ENCODE measurements at places on chromosomes 3 and 15.

GRCh38 chr3:36734742-36735141, 29.6 kb downstream of the DCLK3 start:
- no peak for DNase-seq

DNA sequence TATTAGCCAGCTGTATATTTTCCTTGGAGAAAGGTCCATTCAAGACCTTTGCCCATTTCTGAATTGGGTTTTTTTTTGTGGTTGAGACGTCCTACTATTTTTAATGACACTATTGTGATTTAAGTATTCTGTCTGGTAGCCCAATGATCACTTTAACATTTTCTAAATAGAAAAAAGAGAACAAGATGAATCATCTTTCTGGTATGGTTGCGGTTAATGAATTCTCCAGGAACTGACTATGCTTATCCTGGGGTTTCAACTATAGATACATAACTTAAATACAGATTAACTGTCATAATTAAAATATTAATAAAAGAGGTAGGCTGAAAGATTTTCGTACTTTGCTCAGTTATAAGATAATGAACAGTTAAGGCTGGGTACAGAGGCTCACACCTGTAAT, 51.9 kb downstream of the PBRM1 start:
- no peak for DNase-seq

DNA sequence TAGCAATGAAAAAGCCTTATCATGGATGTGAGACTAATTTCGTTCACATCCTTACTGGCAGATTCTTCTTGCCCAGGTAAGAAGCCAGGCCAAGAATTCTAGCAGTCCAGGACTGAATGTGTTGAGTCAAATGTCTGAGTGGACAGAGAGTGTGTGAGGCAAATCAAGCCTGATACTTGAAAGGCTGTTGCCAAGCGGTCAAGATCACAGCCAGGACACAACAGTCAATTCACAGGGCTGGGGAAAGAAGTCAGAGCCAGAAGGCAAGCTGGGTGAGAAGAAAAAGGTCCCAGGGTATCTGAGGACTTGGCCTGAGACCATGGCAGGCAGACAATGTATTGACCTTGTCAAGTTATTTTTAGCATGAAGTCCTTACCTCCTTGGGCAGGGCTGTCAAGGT, 301.3 kb downstream of the ZNF385D start:
- no peak for DNase-seq

GRCh38 chr3:64739971-64740631, 52.3 kb upstream of the ADAMTS9 start:
- DNase-seq, result no peak

DNA sequence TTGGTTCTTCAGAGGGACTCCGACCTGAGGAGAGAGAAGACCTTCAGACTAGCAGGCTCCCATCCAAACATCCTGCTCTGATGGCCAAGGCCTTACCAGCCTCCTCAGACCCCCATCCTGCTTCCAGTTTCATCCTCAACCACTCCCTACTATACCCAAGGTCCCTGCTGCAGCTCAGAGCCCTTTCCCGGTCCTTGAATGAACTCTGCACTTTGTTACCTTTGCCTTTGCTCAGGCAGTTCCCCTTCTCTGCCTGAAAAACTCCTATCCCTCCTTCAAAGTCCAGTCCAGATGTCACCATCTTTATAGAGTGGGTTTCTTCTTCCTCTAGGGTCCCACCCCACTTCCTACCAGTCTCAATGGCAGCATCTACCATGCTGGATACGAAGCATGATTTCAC, 13.1 kb downstream of the EFCAB12 start:
- no peak for DNase-seq

- no peak for DNase-seq
Measured at GRCh38 chr3:132756108-132756650, 34.0 kb upstream of the NPHP3 start.

DNA sequence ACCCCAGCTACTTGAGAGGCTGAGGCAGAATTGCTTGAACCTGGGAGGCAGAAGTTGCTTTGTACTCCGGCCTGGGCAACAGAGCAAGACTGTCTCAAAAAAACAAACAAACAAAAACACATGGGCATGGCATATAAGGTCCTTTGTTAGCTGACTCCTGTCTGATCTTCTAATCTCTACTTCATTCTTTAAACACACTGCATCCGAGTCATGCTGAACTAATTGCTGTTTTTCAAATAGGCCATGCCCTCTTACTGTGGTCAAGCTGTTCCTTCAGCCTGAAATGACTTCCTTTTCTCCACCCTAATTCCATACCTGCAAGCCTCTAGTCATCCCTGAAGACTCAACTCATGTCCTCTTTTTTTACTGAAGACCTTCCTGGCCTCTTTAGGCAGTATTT, 22.3 kb upstream of the SLMAP start:
- no peak for DNase-seq

DNA sequence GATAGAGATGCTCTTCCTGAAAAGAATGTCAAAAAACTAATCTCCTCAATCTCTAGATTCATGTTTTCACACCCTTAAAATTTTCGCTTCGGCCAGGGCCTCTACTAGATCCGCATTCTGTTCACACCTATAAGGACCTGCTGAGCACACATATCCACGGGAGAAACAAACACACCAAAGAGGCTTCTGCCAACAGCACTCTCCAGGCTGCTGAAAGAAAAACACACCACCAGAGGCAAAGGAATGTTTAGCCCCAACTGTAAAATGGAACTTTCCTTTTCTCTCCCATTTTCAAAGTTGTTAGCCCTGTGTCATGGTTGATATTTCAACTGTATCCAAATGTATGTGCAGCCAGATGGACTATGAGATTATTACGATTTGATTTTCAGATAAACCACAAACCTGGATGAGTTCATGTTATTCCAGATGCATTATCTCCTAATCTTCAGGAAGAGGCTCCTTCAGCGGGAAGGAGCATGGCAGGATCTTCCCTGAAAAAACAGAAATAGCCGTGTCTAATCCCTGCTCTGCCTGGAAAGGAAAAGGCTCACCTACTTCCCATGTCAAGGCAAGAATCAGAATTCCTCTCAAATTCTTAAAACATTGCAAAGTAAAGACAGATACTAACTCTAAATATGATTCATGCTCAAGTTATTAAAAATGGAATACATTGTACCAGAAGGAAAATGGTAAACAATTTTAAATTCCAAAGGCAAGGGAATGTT, 442.7 kb upstream of the NR2F2 start:
- DNase-seq, result no peak

DNA sequence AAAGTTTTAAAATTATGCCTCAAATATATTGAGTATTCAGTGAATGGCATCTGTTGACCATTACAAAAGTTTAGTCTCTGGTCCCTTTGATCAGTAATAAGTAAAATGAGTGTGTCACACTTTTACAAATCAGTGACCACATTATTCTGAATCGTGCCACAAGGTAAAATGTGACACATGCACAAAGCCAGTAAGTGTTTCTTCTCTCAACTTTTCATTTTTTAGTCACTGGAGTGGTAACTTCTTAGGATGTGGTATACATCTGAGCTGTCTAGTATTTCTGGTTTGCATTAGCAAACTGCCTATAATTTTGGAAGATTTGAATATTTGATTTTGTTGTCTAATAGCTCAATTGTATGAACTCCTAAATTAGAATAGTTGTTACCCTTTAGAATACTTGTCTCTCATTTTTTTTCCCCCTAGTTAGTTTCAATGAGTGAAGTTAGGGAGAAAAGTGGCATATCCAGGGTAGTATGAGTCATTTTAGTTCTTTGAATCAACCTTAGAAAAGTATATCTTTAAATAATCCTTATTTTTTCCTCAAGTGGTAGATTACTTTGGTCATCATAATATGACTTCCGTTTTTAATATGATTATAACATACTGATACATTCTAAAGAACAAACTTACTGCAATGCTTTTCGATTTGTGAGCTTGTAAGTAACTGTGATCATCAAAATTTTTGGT, 18.1 kb downstream of the DNAJC13 start:
- no peak for DNase-seq

DNA sequence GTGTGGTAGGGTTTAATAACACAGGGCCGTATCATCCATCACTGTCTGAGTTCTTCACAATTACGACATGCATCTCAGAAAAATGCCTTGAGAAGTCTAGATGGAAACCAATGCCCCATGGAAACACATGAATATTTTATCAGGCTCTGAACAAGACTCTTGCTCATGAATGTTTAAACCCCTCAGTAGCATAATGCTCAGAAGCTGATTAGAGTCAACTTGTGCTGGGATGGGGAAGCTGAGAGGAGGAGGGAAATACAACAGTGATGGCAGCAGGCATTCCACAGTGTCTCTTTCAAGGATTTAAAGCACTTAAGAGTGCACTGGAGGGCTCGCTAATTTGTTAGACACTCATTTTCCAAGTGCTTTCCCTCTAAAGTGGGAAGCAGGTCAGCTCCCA, 3.8 kb downstream of the GPR156 start:
- no peak for DNase-seq

GRCh38 chr3:65636326-65636725, 402.4 kb downstream of the MAGI1 start:
- DNase-seq, result no peak

DNA sequence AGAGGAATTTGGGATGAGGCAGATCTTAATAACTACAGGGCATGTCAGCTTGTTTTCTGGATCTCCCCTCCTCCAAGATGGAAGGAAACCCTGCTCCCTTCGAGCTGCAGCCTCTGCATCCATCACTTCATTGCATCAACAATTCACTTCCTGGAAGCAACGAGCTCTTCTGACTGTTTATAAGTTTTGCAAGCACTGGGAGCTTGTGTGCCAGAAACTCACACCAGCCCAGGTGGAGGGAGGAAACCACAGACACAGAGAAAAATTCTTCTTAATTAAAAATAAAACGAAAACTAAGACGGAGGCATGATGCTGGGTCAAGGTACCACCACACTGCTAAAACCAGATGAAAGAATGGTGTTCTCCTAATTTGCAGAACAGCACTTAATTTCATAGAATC, 10.6 kb downstream of the LRIG1 start:
- DNase-seq, result no peak

GRCh38 chr3:120846073-120846472, 61.9 kb upstream of the STXBP5L start:
- no peak for DNase-seq

DNA sequence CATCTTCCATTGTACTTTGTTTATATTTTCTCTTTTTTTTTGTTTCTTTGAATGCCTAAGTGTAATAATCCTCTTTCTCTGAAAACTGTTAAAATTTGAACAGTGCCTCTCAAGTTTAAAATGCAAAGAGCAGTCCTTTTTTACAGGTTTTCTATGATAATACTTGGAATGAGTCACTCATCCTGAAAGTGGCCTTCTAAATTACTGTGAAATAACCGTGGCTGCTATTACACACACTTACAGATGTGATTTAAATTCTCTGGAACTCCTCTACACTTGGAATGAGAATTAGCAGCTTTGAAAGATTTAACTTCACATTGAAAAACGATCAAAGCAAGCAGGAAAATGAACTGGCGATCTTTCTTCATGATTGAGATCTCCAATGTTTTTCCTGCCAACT, 105.9 kb downstream of the ROBO1 start:
- no peak for DNase-seq

- DNase-seq, result no peak
Measured at GRCh38 chr3:57966829-57967228, 41.4 kb upstream of the FLNB start.

DNA sequence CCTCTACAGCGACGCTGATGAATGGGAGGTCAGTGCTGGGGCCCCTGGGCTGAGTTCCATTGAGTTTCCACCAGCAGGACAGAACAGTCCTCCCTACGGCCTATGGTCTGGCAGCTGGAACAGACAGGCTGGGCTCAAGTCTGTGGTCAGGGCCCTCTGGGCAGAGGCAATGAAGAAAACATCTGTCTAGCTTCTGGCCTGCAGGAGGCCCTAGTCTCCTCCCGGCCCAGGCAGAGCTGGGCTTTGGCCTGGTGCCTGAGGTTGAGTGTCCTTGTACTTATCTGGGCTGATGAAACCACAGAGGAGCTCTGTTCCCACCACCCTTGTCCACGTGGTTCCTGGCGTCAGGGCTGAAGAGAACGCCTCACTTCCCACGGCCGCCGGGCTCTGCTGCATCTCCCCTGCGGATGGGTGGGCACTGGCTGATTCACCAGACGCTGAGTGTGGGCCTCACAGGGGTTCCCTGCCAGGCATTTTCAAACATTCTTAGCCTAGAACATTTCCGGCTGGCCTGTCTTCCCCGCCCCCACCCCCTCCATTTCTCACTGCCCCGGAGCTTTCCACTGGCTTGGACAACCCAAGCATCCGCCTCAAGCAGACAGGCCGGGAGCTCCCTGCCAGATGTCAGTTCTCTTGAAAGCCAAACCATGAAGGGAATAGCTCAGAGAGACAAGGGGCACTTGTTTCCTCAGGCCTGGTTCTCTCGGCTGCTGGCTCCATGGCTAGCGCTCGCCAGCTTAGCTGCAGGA, 20.3 kb downstream of the PPCDC start:
- no peak for DNase-seq

DNA sequence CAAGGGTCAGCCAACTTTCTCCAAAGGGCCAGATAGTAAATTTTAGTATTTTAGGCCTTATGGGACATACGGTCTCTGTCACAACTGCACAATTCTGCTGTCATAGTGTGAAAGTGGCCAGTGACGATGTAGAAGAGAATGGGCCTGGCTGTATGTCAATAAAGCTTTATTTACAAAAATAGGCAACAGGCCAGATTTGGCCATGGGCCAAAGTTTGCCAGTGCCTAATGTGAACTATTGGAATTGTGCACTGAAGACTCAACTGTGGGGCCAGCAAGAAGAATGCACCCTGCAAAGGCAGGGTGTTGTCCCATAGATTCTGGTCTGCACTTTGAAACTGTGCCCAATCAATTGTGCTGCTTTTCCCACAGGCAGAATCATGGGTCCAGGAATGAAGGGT, 69.4 kb upstream of the PRR23E start:
- no peak for DNase-seq

DNA sequence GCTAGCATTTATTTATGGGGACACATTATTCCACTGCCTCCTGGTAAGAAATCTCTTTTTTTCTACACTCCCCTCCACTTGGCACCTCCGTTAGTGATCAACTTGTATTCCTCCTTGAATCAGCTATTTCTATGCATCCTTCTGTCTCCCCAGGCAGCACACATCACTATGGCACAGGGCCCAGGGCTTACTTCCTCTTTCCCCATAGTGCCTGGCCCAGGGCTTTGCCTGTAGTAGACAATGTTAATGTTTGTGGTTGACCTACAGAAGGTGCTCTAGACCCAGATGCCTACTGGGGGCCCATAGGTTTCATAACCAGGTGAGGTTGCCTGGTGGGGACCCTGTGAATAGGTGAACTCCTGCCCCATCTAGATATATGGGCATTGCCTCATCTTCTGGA, 44.9 kb downstream of the EPHB1 start:
- DNase-seq, result no peak

DNA sequence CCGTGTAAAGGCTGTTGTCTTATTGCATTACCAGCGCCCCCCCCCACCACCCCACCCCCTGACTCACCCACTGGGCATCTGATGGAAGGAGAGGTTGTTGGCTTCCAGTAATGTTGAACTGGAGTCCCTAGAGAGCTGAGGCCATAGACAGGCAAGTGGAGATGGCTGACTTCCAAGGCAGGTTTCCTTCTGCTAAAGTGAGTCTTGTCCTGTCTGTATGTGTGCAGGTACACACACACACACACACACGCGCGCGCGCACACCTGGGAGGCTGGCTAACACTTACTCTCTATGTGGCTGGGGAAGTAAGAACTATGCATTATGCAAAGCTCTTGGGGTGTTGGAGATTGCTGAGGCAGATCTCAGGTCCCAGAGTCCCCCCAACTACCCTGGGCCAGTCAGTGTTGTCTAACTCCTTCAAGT, 1.6 kb upstream of the KY start:
- DNase-seq, result no peak

GRCh38 chr3:126939338-126939718, 43.6 kb upstream of the PLXNA1 start:
- DNase-seq, result no peak

Data from NCI-H460 (cell line).